ENCODE measurements at places on chromosomes 11 and 22.

- DNase-seq, result no peak
These were observed 69.1 kb downstream of the MICAL2 start for GRCh38 chr11:12179531-12179930.

- DNase-seq, result no peak
These were observed 972 bp upstream of the TSSC4 start for GRCh38 chr11:2399488-2400068.

- no peak for DNase-seq
These were observed 28.5 kb upstream of the PAK1 start for GRCh38 chr11:77502346-77502905.

DNA sequence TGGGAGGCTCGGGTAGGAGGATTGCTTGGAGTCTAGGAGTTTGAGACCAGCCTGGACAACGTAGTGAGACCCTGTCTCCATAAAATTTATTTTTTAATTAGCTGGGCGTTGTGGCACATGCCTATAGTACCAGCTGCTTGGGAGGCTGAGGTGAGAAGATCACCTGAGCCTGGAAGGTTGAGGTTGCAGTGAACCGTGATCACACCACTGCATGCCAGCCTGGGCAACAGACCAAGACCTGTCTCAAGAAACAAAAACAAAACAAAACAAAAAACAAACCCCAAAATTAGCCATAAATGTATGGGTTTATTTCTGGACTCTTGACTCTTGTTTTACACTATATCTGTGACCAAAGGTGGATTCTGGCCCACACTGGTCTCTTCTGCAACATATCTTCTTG, 41.6 kb downstream of the EIF3F start:
- no peak for DNase-seq

DNA sequence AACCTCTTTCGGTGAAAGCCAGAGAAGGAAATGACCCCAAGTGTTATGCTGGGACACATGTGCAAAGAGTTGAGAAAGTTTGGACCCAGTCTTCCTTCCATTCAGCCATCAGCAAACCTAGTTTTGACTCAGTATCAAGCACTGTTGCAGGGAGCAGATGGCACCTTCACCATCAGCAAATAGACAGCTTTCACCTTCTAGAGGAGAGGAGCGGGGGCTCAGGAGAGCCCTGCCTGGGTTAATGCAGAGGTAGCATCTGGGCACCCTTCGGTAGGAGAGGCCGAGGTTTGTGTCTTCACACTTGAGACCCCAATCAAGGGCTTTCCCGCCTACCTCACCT, 16.2 kb upstream of the MFRP start:
- DNase-seq, result no peak

Data from stimulated activated CD4-positive, alpha-beta T cell treated with anti-CD3 and anti-CD28 coated beads, TNF-alpha, amount 100 ng/mL, for 4 hours (primary cell).